ENCODE measurements at places on chromosomes 3 and 15.

- DNase-seq, result no peak
These were observed 39.7 kb upstream of the TM4SF1 start for GRCh38 chr3:149417174-149417573.

GRCh38 chr3:183108001-183108449 lies 8.7 kb upstream of the MCCC1 start:
- peak; percentile 67 for DNase-seq

DNA sequence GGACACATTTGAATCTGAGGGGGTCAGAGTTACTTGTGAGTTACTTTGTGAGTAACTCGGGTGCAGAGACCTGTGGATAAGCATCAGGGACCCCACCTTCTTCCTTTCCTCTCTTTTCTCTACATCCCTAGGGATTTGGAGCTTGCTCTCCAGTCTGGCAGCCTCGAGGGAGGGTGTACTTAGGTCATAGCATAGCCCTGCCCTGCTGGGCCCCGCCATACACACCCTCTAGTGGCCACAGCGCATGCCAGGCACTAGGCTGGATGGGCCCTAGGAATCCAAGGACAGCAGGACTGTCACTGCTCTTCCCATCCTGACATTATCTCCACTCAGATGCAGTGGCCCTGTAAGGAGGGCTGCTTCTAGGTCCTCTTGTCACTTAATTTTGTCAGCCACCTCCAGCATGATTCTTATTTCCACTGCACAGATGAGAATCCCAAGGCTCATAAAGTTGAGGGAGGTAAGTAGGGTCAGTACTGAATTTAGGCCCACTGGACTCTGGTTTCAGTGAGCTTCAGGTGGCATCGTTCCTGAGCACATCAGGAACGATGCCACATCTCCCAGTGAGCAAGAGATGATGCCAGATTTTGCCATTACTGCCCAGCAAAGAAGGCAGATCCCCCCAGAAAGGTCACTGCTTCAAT lies 3.6 kb upstream of the SMAD6 start:
- DNase-seq, result peak; percentile 53

DNA sequence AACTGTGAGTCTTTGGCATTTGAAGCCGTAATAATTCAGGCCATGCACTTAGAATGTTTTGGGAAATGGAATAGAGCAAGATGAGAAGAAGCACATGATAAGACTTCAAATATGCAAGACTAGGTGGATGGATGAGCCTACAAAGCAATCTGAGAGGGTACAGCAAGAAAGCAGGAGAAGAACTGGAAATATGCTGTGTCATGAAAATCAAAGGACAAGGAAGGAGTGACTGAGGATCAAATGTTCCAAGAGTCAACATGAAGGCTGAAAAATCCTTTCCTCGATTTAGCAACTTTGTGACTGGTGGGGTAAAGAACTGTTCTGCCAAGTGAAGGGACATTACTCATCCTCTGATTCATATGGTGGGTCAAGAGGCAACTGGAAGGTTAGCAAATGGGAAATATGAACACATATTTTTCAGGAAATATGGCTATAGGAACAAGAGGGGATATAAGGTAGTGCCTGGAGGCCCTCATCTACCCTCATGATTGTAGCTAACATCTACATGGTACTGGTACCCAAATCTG lies 803.7 kb upstream of the ARRDC4 start:
- no peak for DNase-seq

- no peak for DNase-seq
These were observed 149.9 kb upstream of the PDZRN3 start for GRCh38 chr3:73774645-73775044.

DNA sequence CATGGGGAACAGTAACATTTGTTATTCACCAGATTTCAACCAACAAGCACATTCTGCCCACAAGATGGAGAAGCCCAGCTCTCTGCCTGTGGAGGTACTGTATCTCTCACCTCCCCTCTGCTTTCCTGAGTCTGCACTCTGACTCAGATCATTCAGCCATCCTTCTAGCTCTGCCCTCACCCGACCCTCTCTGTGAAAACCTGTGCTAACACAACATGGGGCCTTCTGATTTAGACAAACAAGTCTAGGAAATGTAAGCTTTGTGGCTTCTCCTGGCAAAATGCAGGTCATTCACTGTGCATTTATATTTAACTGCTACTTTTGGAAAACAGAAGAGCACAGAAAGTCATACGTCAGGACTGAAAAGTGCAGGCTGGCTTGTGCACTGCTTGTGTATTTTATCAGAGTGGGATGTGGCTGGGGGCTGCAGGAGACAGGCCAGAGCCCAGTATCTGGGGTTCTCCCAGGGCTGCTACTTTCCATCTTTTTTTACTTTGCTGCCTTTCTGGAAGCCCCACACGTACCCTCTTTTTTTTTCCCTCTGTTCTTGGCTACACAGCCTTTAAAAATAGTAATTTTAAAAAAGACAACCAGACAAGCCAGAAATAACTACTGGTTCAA lies 50.8 kb downstream of the SUSD5 start:
- no peak for DNase-seq

DNA sequence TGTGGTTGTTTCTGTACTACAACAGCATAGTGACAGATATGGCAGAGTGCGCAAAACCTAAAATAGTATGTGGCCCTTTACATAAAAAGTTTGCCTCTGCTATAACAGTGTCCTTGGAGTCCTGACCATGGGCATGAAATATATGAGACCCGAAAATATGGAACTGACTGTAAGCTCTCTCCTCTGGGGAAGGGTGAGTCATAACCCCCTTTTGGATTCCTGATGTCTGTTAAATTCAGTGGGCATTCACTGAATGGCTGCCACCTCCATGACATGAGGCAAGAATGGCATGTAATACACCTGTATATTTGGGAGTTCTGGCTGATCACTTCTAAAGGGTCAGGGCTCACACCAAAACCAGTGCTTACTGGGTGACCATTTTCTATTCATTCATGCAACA lies 6.1 kb downstream of the TBC1D2B start:
- DNase-seq, result peak; percentile 28

DNA sequence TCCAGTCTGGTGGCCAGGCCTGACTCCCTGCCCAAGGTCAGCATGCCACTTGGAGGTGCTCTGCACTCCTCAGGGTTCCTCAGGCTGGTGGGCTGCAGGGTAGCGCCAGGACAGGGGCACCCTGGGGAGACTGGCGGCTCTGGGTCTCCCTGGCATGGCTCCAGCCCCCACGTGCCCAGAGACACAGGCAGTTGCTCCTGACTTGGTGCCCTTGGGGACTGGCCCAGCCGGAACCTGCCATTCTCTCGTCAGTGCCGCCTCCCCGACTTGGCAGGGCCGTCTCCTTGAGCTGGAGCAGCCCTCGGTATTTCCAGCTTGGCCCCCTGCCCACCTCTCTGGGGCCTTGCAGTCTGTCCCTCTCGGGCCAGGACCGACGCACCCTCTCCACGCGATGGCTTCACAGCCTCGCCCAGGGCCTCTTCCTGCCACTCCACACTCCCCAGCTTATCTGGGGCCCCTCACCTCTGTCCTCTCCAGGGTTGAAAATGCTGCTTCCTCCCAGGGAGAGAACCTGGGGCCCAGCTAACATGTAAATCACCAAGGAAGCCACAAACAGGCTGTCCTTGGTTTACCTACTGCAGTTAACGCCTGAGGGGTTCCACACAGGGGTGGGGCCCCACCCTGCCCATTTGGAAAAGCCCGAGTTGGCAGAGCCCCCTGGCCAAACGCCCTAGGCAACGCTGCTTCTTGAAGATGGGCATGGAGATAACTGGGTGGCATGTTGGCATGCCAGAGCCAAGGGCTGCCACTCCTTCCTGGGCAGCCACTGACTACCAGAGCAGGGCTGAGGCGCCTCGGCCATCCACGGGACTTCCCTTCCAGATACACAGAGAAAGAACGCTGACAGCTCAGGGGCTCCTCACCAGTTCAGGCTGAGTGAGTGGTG lies 61.4 kb downstream of the SMAD6 start:
- no peak for DNase-seq

DNA sequence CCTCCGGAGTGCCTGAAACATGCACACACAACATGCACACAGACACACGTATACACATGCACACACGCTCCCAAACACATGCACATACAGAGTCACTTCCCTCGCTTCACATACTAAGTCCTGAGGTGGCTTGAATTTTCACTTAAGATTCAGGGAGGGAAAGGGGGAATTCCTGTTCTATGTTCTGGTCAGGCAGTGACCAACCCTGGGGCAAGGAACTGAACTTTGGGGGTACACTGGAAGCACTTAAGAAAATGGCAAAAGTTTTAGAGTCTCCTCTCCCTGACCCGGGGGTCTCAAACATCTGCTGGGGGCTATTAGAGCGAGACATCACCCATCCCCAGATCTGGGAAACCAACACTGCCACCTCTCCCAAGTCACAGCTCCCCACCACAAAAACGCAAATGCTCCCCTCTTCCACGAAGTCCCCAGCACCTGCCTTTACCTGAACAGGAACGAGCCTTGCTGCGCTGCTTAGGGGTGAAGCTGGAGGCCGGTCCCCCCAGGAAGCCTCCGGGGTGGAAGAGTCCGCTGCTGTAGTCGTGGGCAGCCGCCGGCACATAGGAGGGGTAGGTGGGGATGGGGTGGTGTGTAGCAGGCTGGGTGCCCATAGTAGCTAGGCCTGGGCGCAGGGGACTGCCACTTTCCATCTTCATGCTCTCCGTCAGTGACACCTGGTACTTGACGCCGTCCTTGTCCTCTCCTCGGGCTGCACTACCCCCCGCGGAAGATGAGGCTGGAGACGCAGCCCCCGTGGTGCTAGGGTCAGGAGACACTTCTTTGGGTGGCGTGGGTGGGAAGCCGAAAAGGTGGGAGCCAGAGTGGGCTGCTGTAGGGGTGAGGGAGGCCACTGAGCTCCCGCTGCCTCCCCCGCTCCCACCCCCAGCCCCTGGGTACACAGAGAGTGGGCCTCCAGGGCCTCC lies 7.5 kb downstream of the GATA2 start:
- no peak for DNase-seq

- no peak for DNase-seq
These were observed 13.4 kb downstream of the STT3B start for GRCh38 chr3:31546162-31546561.

GRCh38 chr3:62284442-62284841 lies 88.9 kb downstream of the FEZF2 start:
- no peak for DNase-seq

- DNase-seq, result no peak
These were observed 22.0 kb downstream of the ASTE1 start for GRCh38 chr3:131004603-131005002.

DNA sequence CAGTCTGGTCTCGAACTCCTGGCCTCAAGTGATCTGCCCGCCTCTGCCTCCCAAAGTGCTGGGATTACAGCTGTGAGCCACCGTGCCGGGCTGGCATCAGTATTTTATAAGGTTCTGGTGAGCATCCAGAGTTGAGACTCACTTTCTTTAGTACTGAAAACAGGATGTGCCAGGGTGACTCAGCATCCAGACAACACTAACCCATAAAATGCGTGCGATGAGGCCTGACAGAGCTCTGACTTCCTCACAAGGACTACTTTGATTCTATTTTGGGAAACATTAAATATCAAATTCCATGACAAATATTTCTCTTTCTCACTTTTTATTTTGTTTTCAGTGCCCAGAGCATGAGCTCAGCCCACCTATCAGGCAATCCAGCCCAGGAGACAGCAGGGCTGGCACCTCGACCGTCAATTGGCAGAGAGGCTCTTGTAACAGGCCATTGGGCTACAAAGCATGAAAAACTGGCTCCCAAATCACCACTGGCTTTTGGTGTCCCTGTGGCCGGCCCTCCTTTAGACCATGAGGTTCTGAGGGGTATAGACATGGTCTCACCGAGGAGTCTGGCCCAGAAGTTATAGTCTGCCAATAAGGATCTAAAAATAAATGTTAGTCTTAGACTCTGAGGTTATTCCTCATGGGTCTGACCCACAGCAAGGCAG lies 75.0 kb downstream of the FEM1B start:
- DNase-seq, result peak; percentile 90

DNA sequence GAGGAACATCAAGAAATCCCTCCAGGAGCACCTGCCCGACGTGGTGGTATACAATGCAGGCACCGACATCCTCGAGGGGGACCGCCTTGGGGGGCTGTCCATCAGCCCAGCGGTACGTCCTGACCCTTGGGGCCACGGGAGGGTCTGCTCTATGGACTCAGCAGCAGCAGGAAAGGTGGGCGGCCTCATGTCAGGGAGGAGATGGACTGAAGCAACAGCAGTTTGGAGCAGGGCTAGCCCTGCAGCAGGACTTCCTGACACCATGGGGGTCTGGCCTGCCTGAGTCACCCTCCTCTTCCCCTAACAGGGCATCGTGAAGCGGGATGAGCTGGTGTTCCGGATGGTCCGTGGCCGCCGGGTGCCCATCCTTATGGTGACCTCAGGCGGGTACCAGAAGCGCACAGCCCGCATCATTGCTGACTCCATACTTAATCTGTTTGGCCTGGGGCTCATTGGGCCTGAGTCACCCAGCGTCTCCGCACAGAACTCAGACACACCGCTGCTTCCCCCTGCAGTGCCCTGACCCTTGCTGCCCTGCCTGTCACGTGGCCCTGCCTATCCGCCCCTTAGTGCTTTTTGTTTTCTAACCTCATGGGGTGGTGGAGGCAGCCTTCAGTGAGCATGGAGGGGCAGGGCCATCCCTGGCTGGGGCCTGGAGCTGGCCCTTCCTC lies 24.2 kb downstream of the HDAC11 start:
- no peak for DNase-seq

GRCh38 chr15:41284427-41285177 lies 47.8 kb downstream of the OIP5 start:
- no peak for DNase-seq

DNA sequence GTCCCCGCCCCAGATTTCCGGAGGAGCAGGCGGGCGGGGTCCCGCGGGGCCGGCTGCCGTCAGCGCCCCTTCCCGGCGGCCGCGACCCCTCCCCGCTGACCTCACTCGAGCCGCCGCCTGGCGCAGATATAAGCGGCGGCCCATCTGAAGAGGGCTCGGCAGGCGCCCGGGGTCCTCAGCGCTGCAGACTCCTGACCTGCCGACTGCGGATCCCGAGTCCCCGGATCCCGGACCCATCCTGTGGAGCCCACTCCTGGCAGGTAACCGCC lies at the start of gene TRH:
Gene TRH, plus strand, starts transcription at position 157 of the 269 bp plus-strand sequence. CDS start 1,097 bp downstream, outside the sequence.
- no peak for DNase-seq

- DNase-seq, result no peak
These were observed 177.9 kb downstream of the EPHB1 start for GRCh38 chr3:134972836-134973455.

- no peak for DNase-seq
These were observed 65.9 kb downstream of the RPL22L1 start for GRCh38 chr3:170804078-170804477.

DNA sequence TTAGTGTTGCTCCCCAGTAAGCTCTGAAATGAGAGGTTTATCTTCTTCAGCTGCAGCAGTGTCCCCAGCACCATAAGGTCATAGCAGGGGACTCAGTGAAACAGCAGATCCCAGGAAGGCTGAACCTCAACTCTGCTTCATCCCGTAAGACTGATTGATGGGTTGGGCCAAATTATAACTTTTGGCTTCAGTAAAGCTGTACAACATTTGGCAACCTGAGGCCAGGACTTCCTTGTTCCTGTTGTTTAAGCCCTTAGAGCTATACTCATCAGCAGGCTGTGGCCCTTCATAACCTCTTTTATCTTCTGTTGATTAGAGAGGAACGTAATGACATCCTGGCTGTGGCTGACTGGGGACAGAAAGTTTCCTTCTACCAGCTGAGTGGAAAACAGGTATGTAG lies 29.0 kb downstream of the IFT122 start:
- no peak for DNase-seq
